ENCODE measurements at places on chromosomes 1 and 21. TPM values are rescaled to one million over a fixed set of nuclear protein-coding genes. Genes with fewer than 3 reads are reported as not detected.

- no peak for DNase-seq
Measured at GRCh38 chr1:93238425-93238824, 57.9 kb downstream of the CCDC18 start.

DNA sequence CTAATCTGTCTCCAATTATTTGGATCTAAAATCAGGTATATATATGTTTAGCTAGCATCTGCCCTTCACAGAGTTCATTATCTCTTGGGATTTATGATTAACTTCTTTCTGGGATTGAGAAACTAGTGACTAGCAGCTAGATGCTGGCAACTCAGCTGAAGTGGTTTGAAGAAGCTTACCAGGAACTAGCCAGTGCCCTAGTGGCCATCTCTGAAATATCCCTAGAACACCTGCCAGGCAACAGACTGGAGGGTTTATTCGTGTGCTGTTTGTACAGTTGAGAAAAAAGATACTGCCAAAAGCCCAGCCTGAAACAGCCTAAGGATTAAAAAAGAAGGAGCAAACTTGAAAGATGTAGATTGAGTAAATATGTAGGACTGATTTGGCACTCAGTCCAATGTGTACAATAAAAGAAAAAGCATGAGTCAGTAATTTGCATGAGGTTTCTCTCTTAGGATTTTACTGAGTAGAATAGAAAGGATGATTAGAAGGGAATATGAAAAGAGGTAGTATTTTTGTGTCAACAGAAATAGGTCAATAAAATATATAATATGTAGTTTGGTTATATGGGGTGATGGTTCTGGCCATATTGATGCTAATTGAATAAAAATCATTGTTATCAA lies 1144.6 kb upstream of the ADGRL2 start:
- no peak for DNase-seq

DNA sequence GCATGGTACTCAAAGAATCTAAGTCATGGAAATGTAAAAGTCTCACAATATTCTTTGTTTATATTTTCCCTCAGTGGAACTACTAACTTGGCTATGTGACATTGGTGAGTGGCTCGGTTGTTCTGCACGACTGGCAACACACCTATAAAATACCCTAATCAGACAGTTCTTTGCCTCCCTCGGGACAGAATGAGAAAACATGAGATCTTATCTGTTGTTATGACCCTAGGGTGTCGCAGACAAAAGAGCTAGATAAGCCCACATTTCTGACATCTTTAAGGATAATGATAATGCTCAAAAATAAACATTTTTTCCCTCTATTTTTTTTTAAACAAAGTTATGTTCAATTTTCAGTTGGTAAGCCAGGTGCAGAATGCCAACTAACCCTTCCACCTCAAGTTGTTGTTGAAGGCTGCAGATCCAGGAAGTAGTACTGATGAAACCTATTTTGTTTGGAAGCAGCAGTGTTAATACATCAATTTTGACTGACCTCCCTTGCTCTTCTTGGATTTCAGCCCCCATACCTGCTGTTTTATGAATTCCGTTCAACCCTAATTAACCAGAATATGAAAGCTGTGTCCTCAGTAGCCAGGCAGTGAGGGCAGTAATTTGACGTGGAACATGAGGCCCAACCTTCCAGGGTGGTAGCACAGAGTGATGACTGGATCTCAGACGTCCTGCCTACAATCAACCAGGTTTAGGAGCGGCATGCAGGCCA lies 108.7 kb upstream of the DUSP10 start:
- DNase-seq: no peak

Gene FCRLB
- polyA plus RNA-seq: 0.24 TPM

Gene LCE3E
- polyA plus RNA-seq: not detected

Gene TFF2
- polyA plus RNA-seq: not detected

Data from right lung (tissue), 10 donors.